Activated CD4-positive, alpha-beta T cell treated with anti-CD3 and anti-CD28 coated beads for 48 hours (primary cell): ENCODE measurements at places on chromosomes 16 and 17.

DNA sequence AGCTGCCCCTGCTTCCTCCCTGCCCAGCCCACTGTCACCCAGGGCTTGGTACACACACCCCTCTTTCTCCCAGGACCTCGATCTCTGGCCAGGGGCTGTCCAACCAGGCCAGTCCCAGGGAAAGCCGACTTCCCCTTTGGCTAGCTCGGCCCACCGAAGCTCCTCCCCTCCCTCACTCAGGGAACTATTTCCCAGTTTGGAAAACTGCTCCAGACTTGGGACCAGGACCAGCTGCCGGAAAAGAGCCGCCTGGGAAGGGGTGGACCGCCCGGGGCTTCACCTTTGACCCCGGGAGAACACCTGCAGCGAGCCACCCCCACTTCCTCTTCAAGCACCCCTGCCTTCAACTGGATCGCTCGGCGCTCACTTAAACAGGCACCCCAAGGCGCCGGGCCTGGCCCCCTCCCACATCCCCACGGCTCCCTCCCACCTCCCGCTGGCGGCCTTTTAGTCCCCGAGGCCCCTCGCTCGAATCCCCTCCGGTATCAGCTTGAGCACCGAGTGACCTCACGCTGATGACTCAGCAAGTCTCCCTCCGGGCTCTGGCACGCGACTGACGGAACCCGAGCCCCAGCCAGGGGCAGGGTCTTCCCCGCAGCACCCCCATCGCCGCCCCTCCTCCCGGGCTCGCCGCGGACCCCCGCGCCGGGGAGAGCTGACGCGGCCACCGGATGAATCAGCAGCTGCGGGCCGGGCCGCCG, 934 bp downstream of the MAFG start:
- peak; percentile 78 for DNase-seq

- DNase-seq = no peak
Observed at GRCh38 chr17:50565402-50566350, 5.2 kb downstream of the CACNA1G start.

- DNase-seq = no peak
Observed at GRCh38 chr17:9606453-9606852, 30.0 kb downstream of the CFAP52 start.

DNA sequence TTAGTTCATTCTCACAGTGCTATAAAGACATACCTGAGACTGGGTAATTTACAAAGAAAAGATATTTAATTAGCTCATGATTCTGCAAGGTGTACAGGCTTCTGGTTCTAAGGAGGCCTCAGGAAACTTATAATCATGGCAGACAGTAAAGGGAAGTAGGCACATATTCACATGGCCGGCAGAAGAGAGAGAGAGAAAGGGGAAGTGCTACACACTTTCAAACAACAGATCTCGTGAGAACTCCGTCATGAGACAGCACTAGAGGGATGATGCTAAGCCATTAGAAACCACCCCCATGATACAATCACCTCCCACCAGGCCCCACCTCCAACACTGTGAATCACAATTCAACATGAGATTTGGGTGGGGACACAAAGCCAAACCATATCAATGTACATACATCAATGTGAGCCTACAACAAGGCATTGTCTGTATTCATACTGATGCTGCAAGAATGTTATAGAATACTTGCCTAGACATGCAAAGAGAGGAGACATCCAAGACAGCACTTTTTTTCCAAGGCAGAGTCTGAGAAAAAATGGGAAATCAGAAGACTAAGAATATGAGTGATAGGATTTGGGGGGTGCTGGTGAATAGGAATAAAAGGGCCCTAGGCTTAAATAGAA, 114.8 kb upstream of the XYLT1 start:
- no peak for DNase-seq

GRCh38 chr16:11768849-11769248, 26.2 kb upstream of the TXNDC11 start:
- DNase-seq = no peak

DNA sequence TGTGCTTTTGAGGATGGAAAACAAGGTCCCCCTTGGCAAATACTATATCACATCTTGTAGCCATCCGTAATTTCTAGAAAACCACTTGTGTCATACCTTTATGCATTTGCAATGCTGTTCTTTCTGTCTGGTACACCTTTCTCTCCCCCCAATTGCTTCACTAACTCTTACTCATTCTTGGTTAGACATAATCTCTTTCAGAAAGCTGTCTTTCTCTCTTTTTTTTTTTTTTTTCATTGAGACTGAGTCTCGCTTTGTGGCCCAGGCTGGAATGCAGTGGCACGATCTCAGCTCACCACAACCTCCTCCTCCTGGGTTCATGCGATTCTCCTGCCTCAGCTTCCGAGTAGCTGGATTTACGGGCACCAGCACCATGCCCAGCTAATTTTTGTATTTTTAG, 94.9 kb upstream of the C17orf78 start:
- DNase-seq = no peak

DNA sequence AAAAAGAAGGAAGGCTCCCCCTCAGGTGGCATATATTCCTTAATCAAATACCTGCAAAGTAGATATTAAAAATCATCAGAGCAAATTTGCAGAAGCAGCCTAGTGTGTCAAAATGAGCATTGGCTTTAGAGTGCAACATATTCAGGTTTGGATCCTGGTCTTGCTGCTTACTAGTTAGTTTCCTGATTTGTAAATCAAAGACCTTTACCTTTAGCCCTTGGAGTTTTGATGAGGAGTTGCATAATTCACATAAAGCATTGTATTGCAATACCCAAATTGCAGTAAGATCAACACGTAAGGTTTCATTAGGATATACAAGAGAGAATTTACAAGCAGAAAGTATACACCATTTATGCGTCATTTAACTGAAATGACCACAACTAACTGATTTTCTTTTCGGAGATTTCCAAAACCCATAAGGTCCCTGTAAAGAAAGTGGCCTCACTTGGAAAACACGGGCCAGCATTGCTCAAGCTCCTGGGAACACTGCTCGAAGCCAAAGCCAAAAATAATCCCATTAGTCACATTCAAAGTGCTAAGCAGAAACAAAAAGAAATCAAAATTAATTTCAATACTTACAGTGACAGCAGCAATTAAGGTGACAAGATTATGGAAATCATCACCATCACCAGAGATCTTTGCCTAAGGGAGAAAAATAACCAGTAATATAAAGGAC, 415.9 kb upstream of the ERCC4 start:
- no peak for DNase-seq

GRCh38 chr16:24035127-24035842, 199.5 kb downstream of the PRKCB start:
- no peak for DNase-seq

- no peak for DNase-seq
Observed at GRCh38 chr17:12953156-12953555, 64.7 kb downstream of the ELAC2 start.

DNA sequence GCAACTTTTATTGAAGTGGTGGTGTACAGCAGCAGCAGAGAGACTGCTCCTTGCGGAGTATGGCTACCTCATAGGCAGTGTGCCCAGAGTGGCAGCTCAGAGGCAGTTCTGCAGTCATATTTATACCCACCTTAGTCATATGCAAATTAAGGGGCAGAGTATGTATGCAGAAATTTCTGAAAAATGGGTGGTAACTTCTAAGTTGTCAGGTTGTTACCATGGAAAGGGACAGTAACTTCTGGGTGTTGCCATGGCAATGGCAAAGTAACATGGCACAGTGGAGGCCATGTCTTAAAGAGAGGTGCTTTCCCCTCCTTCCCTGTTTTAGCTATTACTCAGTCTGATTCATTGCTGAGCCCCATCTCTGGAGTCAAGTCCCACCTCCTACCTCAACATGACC, 53.4 kb downstream of the MEOX1 start:
- peak; percentile 81 for DNase-seq

DNA sequence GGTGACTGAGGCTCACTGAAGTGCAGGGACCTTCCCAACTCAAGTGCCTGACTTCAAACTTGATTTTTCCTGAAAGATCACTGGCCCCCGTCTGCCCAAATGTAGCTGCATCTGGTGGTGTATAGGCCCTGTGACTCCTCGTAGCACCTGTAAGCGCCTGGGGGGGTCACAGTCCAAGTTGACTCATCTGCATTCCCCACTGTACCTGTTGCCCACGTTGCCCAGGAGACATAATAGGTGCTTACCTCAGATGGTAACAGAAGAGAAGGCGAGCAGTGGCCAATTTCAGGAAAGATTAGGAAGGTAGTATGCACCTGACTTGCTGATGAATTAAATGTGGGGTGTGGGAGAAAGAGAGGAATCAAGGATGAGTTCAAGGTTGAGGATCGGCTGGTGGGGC, 44.1 kb upstream of the EMP2 start:
- no peak for DNase-seq

DNA sequence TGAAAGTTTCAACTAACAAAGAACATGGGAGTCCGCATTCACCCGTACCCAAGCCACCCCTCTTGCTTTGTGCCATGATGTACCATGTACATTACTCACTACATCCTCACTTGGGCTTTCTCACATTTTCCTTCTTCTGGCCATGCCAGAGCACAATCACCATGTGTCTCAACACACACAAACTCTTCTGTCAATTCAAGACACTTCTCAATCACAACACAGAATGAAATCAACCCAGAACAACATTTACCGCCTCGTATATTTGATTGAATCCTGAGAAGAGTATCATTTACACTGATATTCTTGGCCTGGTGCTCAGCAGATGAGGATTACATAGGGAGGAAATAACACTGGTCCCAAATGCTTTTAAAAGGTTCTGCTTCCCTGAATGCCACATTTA, 4.5 kb downstream of the ADAMTS18 start:
- no peak for DNase-seq

DNA sequence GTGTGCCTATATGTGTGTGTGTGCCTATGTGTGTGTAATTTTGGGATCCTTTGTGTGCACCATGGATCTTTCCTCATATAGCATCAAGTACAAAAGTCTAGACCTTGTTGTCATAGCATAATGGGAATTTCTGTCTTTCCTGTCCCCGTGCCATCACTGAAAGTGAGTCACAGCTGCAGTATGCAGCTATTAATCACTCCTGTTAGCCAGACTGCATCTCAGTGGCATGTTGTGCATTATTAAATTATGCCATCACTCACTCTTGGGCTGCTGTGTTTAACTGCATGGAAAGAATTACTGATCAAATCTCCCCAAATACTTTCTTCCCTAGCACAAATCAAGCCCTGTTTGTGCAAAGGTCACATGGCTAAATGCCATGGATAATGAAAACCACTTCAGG, 92.4 kb downstream of the CBLN1 start:
- no peak for DNase-seq

DNA sequence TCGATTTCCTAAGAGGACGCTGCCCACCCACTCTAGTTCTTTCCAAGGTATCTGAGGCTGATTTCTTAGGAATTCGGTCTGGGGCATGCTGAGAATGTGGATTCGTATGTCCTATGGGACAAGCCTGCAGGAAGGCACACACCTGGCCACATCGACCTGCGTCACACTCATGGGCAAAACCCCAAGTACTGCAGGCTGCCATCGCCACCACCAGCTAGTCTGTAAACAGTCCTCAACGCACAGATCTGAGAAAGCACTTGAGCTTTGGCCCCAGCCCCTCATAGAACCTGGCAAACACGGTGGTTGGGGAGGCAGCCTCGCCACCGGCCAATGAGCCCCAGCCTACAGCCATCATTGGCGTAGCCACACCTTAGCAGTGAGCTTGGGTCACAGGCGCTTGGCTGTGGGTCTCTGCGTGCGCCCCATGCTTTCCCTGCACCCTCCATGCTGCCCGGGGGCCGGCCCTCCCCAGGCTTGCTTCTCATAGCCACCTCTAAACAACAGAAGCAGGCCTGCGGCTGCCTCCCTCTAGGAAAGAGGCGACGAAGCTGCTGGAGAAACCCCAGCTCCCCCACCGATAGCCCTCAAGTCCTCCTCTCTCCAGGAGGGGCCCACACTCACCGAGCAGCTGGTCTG, 75.1 kb downstream of the ZNF778 start:
- no peak for DNase-seq

- DNase-seq = no peak
Observed at GRCh38 chr17:42759982-42760651, 910 bp upstream of the RAMP2 start.

GRCh38 chr17:7444682-7445618, at the start of gene CHRNB1:
CHRNB1 (plus strand) TSS chr17:7445061; CDS start chr17:7445128, 67 bp downstream.
- no peak for DNase-seq

GRCh38 chr17:28412099-28412498, 6.1 kb upstream of the SLC46A1 start:
- no peak for DNase-seq

DNA sequence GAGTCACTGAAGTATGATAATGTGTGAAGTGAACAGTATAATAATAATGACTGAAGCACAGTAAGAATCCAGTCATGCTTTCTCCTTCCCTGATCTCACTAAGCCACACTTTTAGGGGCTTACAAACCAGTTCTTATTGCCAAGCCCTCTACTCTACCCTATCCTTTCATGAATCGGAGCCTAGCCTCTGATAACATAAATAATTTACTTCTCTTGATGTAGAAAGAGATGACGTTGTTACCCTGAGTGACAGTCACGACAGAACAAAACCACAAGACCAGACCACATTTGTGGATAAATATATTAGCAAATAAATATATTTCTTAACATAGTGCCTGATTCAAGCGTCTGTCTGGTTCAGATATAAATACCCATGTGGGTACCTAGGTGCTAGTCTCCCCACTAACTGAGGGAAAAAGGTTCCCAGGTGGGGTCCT, 1.4 kb upstream of the SUPT4H1 start:
- no peak for DNase-seq

- DNase-seq = peak; percentile 58
Observed at GRCh38 chr17:42340691-42341127, 47.5 kb downstream of the STAT3 start.

DNA sequence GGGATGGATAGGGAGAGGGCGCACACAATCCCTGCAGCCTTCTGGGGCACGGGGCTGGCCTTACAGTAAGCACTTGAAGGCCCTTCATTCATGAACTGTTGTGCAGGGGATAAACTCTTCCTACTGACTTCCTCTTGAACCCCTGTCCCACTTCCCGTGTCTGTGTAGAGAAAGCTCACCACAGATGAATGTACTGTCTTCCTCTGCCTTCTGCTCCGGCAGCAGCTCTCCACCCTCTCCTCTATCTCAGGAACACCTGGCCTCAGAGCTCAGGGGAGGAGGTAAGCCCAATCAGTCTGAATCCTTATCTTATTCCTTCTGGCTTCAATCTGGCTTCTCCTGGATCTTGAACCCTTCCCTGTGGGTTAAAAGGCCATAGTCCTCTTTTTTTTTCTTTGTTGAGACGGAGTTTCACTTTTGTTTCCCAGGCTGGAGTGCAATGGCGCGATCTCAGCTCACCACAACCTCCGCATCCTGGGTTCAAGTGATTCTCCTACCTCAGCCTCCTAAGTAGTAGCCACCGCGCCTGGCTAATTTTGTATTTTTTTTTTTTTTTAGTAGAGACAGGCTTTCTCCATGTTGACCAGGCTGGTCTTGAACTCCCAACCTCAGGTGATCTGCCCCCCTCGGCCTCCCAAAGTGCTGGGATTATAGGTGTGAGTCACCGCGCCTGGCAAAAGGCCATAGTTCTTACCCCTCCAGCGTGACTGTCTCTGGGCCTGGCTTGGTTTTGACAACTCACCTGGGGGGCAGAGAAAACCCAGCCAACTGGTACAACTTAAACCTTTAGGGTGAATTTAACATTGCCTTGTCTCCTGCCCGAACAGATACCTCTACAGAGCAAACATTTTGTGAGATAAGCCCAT, 7.2 kb upstream of the SLC52A1 start:
- peak; percentile 46 for DNase-seq
